ENCODE measurements at places on chromosomes 16 and 17. TPM values are rescaled to one million over a fixed set of nuclear protein-coding genes. Genes with fewer than 3 reads are reported as not detected.

Gene SECTM1
- total RNA-seq = 115 TPM

Gene FAM20A
- 1.5 TPM for total RNA-seq

Gene EFCAB13
- 12.7 TPM for total RNA-seq

- DNase-seq = no peak
Observed at GRCh38 chr17:27669136-27669535, 38.1 kb downstream of the LGALS9 start.

GRCh38 chr16:48361012-48361411 is 24.2 kb downstream of the SIAH1 start:
- DNase-seq = no peak

DNA sequence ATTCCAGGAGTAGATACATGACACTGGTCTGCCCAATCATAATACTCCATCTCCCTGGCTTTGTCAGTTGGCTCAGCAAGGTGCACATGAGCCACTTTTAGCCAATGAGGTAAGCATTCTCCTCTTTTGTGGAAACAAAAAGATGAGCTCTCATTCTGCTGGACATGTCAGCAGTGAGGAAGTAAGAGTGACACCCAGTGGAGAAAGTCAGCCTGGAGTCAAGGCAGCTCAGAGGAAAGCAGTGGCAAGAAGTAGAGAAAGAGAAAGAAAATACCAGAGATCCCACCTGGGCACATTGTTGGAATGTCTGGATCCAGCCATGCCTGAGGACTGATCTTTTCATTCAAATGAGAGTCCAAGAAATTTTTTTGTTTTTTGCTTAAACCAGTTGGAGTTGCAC is 496.9 kb upstream of the C16orf82 start:
- no peak for DNase-seq

- no peak for DNase-seq
Observed at GRCh38 chr17:47999582-47999981, 28.7 kb downstream of the CDK5RAP3 start.

DNA sequence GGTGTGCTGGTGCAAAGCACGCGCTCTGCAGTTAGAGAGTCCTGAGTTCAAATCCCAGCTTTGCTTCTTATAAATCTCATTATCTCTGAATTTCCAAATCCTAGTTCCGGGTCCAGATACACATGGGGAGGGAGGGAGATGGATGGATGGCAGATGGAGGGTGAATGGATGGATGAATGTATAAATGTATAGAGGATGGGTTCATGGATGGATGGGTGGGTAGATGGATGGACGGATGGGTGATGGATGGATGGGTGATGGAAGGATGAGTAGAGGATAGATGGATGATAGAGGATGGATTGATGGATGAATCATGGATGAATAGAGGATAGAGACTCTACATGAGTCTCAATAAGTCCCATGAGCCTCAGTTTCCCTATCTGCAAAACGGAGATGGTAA is 89.9 kb downstream of the MYH11 start:
- no peak for DNase-seq

- DNase-seq = no peak
Observed at GRCh38 chr16:90081606-90081970, 4.5 kb upstream of the PRDM7 start.

DNA sequence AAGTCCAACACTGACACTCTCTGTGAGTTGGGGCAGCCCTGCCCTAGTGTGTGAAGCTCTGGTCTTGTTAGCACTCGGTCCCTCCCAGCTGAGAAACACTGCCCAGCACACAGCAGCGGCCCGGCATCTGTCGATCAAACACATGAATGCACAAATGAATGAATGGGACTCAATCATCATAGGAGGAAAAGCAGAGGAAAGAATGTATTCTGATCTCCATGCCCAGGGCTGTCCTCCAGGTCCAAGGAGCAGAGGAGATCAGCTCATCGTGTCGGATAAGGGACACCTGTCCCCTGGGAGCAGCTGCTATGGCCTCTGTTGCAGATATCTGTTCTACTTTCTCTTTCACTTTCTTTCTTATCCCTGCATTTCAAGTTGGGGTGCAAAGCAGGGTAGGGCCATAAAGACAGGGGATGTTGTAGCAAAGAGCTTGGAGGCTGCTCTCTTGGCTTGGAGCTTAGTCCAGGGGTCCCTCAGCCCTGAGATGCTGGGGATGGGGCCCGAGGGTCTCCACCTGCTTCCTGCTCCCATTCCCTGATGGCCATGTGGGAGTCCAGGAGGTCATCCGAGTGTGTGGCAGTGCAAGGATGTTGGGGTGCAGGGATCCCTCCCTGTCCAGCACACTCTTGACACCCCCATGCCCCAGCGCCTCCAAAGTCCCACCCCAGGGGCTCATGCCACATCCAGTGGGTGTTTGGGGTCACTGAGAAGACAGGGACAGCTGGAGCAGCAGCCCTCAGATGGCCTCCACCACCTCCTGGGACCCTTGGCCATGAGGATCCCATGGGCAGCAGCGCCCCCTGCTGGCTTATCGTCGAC is 88.2 kb downstream of the IRF8 start:
- peak; percentile 50 for DNase-seq

DNA sequence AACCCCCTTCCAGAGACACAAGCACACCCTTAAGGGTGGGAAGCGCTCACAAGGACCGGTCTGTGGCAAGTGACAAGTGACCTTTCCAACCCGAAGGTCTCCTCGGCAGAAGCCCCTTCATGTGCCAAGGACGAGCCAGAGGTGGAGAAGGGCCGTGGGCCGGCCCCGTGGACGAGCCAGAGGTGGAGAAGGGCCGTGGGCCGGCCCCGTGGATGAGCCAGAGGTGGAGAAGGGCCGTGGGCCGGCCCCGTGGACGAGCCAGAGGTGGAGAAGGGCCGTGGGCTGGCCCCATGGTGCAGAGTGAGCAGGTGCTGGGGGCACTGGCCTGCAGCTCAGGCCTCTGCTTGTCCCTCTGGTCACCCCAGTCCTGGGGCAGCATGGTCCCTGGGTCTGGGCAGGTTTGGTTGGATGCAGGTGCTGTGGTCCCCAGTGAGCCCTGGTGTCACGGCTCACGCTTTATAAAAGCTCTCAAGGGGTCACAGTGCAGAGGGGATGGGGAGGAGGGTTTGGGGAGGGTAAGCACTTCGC is 45.6 kb downstream of the CBFA2T3 start:
- no peak for DNase-seq

DNA sequence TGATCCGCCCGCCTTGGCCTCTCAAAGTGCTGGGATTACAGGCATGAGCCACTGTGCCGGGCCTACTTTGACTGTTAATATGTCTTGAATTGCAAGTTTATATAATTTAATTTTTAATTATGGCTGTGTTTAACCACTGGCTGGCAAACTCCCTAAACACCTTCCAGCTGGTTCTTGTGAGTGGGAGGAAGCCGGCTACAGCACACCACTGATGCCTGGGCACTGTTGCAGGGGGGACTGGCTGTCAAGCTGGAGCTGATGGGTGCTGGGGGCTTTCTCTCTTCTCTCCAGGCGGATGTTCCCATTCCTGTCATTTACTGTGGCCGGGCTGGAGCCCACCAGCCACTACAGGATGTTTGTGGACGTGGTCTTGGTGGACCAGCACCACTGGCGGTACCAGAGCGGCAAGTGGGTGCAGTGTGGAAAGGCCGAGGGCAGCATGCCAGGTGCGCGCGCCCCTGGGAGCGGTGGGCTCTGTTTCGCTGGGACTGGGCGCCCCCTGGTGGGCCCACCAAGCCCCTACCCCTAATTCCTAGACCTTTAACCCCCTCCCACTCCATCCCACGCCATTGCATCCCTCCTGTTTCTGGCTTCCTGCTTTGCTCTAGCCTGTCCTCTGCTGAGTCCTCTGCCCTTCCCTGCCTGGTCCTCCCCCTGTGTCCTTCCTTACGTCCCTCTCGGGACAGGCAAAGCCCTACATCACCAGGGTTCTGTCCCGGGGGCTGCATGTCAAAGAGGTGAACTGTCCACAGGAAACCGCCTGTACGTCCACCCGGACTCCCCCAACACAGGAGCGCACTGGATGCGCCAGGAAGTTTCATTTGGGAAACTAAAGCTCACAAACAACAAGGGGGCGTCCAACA is 9.5 kb downstream of the TBX21 start:
- no peak for DNase-seq

Measured in transverse colon (tissue), 4 donors.